ENCODE measurements at places on chromosomes 6 and 20.

DNA sequence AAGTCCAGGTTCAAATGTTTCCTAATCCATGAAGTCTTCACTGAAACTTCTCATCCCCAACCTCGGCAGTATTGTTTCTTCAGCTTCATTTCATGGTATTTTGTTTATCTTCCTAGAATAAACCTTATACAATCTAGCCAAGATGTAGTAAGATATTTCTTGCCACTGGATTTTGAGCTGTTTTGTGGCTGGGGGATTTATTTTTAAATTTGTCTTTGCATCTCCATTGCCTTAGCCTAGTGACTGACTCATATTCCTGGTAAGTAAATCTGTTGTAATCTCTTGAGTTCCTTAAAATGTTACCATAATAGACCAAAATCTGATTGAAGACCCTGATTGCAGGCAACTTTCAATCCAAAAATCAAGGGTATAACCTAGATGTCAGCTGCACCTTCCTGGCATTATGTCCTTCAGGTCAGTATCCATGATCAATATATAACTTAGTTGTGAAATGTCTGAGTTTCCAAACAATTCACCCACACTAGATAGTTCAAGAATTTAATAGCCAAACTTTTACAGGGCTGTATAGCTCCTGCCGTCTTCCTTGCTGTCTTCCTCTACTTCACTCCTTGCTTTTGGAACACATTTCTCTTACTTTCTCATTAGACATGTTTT is 4.7 kb upstream of the TRMT11 start:
- DNase-seq = no peak

DNA sequence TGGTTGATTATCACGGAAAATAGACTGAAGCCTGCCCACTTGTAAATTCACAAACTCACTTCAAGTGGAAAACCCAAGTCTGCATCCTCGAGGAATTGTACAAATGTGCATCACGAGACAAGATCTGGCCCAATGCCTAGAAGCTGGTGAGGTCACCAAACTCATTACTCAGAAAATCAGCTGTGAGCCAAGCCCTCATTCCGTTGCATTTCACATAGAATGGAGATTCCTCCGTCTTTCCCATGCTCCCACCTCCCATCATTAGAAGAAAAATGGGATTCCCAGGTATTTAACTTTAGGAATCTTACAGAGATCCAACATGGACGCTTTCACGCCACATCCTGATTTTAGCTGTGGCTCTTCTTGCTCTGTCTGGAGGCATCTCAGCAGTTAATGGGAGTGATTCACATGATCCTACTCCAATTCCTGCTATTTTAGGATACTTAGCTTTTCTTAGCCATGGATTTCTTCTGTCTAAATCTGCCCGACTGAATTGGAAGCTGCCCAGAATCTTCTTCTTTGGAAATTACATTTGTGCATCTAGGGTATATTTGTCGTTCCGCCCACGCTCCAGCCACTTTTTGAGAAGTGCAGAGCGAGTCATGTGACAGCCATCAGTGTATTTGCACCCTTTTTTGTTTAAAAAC is 68.7 kb upstream of the STMND1 start:
- DNase-seq = no peak

- DNase-seq = no peak
Measured at GRCh38 chr20:62350098-62350628, 16.9 kb downstream of the LAMA5 start.

GRCh38 chr6:84282550-84282949 is 55.1 kb upstream of the CEP162 start:
- no peak for DNase-seq

DNA sequence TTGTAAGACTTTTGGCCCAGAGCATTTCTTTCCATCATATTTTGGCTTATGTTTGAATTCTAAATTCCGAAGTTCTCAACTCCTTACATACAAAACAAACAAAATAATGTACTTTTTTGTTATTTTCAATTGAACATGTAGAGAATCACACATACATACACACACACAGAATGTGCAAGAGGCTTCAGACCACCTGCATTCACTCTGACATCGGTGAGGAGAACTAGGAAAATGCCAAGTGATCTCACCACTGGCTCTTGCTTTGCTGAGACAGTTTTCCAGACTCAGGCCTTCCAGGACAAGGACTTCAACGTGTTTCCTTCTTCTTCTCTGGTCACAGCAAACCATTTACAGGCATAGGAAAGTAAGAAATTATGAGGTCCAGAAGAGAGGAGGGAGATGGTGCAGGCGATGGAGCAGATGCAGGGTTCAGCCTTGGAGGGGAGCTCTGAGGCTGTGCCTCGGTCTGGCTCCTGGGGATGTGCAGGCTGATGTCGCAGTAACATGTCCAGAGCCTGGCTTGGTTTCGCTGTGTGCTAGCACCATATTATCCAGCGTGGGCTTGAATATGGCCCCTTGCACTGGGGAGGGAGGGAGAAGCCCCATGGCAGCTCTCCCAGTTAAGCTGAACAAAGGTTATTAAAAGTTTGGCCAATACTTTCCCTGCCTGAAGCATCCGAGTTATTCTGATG is 93.4 kb downstream of the DACT2 start:
- no peak for DNase-seq
